ENCODE measurements at places on chromosomes 16 and 17. TPM values are rescaled to one million over a fixed set of nuclear protein-coding genes. Genes with fewer than 3 reads are reported as not detected.

DNA sequence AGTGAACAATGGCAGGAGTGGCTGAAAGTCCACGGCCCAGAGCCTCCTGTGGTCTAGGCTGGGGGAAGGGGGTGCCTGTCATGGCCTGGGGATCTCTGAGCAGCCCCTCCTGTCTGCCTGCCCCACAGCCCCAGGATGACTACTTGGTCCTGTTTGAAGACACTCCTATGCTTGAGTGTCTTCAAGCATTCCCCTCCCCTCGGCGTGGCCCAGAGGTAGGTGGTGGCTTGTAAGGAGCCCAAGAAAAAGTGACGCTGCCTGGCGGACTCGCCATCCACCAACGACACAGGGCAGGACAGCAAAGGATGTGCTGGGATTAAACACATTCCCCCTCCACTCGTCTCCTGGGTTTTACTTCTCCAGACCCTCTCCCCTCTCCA lies 5.7 kb downstream of the SULT1A1 start:
- no peak overlapping the region for H3K4me3 ChIP-seq
- no peak overlapping the region for H3K27ac ChIP-seq
- no peak for DNase-seq
- H3K36me3 ChIP-seq: no peaks in the 10 kb centered on the region
- no peaks in the 10 kb centered on the region for H3K27me3 ChIP-seq
- H3K4me1 ChIP-seq: no peaks in the 10 kb centered on the region

GRCh38 chr17:19383681-19384470 lies 3.1 kb downstream of the MFAP4 start:
- no peak overlapping the region for H3K27ac ChIP-seq
- H3K4me3 ChIP-seq: no peak overlapping the region
- peaks cover 4% of the 10 kb centered on the region for H3K4me1 ChIP-seq
- no peaks in the 10 kb centered on the region for H3K36me3 ChIP-seq
- no peak for DNase-seq

GRCh38 chr17:69717819-69718218 lies 303.3 kb downstream of the MAP2K6 start:
- H3K36me3 ChIP-seq: no peaks in the 10 kb centered on the region
- H3K4me3 ChIP-seq: no peak overlapping the region
- H3K27me3 ChIP-seq: no peaks in the 10 kb centered on the region
- no peaks in the 10 kb centered on the region for H3K4me1 ChIP-seq

GRCh38 chr17:41989702-41990419 lies 23.3 kb downstream of the CNP start:
- H3K4me3 ChIP-seq: no peak overlapping the region
- H3K27me3 ChIP-seq: no peaks in the 10 kb centered on the region
- no peak for DNase-seq

The SPEM3 gene
- not detected for total RNA-seq

DNA sequence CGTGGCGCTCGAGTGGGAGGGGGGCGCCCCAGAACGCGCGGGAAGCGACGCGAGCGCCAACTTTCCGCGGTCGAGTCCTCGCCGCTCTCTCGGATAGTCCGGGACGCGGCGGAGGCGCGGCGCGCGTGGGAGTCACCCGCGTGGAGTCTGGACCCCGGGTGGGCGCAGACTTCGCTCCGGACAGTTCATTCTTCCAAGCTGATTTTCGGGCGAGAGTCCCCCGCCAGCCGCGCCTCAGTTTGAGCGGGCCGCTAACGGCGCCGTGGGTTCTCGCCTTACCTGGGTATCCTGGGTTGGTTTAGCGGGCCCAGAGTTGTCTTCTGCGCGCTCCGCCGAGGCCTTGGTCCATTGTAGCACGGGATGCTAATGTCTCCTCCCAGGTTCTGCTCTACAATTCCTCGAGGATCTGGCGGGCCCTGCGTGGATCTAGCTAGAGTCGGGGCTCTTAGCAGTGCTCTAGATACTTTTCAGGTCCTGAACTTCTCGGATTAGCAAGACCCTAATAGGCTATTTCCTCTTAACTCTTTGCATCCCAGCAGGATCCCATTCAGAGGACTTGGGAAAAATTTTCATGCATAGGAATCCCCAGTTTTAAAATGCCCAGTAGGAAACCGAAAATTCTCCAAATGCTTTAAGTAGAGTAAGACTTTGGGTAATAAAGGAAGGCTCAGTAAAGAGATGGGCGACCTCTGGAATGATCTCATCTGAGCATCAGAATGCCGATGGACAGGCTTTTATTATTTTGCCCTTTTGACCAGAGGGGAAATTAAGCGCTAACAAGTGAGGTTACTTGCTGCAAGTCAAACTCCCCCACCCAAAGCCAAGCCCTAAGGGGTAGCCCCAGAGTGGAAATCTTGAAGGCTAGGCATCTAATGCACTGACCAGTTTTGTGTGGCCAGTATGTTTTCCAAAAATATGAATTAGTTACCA lies 537 bp upstream of the GJC1 start:
- peak overlapping the region; percentile 70 for H3K4me3 ChIP-seq
- peaks cover 29% of the 10 kb centered on the region for H3K27me3 ChIP-seq
- H3K36me3 ChIP-seq: no peaks in the 10 kb centered on the region
- peak; percentile 56 for DNase-seq
- no peak overlapping the region for H3K27ac ChIP-seq
- peaks cover 18% of the 10 kb centered on the region for H3K4me1 ChIP-seq

- no peaks in the 10 kb centered on the region for H3K36me3 ChIP-seq
- H3K27ac ChIP-seq: no peak overlapping the region
- H3K4me3 ChIP-seq: no peak overlapping the region
- no peaks in the 10 kb centered on the region for H3K27me3 ChIP-seq
Measured at GRCh38 chr16:17519101-17519955, 48.6 kb upstream of the XYLT1 start.

- no peaks in the 10 kb centered on the region for H3K27me3 ChIP-seq
- no peaks in the 10 kb centered on the region for H3K36me3 ChIP-seq
- H3K4me1 ChIP-seq: peaks cover 31% of the 10 kb centered on the region
- peak within 1 kb of the TSS; percentile 86 for H3K27ac ChIP-seq
Measured at GRCh38 chr16:1989209-1990100, at the start of gene SYNGR3. Gene SYNGR3 (plus strand): TSS chr16:1989970. CDS start chr16:1990103, 133 bp downstream.
